Stimulated activated CD8-positive, alpha-beta memory T cell treated with anti-CD3 and anti-CD28 coated beads, Interleukin-15, amount 100 ng/mL, for 24 hours (primary cell): ENCODE measurements at places on chromosomes 16 and 17.

GRCh38 chr16:27364493-27365141 lies 37.4 kb upstream of the IL21R start:
- DNase-seq: no peak

- DNase-seq: no peak
Observed at GRCh38 chr17:64096037-64096436, 33.9 kb downstream of the ERN1 start.

- DNase-seq: no peak
Observed at GRCh38 chr17:76174037-76174436, 33.0 kb upstream of the FOXJ1 start.

DNA sequence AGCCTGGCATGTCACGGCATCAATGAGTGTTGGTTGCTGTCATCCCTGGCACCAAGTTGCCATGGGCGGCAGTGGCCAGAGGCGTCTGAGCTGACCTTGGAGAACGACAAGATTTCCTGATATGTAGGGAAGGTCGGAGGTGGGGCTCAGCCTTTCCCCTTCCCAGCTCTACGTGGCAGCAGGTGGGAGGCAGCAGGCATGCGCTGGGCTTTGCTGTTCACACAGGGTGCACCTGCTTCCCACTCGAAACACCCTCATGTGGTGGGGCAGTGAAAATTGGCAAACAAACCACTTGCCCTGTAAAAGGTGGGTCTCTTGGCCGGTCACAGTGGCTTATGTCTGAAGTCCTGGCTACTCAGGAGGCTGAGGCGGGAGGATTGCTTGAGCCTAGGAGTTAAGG lies 12.3 kb upstream of the TFAP4 start:
- no peak for DNase-seq

- DNase-seq: no peak
Observed at GRCh38 chr16:64773184-64773583, 348.7 kb downstream of the CDH11 start.

- DNase-seq: no peak
Observed at GRCh38 chr17:27918498-27918897, 25.3 kb upstream of the LYRM9 start.

GRCh38 chr16:69435977-69436820 lies 11.8 kb downstream of the CYB5B start:
- DNase-seq: no peak

DNA sequence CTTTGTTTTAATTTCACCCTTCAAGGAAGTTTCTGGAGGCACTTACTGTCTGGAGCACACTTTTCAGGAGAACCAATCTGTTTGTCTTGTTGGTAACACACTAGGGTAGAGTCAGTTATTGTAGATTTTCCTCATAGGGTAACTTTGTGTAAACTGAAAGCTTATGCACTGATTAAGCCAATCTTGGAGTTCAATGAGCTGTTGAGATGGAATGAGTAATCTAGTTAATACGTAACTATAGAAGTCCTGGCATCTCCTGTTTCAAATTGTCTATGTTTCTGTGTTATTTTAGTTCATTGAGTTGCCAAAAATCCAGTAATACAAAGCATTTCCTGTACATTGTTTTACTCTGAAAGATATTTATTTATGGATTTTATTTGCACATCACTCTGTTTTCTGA lies 111.6 kb upstream of the HAS3 start:
- DNase-seq: no peak

DNA sequence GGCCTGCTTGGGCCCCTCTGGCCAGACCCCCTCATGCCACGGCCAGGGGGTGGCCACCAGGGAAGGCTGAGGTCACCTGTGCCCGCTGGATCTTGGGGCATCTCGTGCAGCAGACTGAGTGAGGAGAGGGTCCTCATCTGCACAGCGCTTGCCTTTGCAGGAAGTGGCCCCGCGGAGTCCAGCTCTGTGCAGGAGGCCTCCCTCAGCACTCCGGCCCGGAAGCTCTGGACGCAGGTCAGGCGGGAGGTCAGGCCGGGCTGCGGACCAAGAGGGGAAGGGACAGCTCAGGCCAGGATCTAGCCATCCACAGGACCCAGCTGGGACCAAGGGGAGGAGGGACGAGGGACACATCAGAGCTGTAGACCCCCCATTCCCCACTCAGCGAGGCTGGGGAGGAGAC lies 72.4 kb downstream of the LITAF start:
- no peak for DNase-seq

DNA sequence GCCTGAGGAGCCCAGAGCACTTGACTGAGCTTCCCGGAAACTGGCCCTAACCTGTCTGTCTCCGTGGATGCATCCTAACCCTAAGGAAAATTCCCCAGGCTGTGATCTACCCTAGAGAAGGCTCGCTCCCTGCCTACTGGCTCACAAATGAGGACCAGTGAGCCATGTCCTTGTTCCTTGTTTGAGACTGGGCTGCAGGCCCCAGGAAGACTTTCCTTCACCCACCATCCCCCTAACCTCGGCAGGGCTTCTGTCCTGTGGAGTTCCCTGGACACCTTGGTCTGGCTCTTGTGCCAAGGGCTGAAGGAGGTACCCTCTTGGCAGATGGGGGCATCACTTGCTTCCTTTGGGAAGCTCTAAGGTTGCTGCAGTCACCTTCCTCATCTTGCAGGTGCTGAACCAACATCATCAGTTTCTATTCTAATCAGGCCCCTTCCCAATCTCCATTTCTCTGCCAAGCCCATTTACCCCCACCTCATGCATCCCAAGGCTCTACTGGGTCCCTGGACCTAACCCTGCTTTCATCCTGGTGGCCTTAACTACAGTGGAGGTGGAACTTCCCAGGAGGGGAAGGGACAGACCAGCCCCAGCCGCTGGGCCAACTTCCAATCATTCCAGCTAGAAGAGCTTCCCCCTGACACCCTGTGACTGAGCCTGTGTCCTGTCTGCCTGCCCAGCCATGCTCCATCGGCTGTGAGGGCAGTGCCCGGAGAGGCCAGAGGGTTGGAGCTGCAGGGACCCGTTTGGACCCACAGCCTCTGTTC lies 12.4 kb downstream of the RNF40 start:
- no peak for DNase-seq

DNA sequence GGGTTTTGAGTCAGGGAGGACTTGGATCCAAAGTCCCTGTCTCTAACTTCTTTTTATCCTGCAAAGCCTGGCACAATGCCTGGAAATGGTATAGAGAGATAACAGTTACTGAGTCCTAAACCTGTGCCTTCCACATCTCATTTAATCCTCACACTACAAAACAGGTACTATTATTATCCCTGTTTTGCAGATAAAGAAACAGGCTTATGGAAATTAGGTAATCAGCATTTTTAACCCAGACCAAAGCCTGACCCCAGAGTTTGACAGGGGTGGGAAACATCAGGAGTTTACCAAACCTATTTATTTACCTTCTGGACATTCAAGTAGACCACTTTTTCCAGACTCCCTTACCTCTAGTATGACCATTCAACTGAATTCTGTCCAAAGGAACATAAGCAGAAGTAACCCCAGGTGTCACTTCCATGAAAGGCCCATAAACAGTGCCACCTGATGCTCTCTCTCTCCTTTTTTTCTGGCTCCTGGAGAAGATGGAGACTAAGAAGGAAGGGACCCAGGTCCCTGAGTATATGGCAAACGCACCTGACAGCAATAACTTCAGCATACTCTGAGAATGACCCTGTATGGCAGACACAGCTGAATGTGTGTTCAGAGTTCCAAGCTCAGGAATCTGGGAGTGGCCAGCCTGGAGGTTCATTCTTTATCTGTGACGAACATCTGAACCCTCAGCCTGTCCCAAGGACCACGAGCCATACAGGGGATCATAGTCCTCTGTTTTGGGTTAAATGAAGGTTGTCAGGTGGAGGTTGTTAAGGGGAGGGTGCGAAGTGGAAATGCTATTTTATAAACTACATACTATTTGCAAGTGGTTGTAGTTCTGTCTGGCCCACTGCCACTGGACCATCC lies 62.7 kb downstream of the HLF start:
- no peak for DNase-seq

DNA sequence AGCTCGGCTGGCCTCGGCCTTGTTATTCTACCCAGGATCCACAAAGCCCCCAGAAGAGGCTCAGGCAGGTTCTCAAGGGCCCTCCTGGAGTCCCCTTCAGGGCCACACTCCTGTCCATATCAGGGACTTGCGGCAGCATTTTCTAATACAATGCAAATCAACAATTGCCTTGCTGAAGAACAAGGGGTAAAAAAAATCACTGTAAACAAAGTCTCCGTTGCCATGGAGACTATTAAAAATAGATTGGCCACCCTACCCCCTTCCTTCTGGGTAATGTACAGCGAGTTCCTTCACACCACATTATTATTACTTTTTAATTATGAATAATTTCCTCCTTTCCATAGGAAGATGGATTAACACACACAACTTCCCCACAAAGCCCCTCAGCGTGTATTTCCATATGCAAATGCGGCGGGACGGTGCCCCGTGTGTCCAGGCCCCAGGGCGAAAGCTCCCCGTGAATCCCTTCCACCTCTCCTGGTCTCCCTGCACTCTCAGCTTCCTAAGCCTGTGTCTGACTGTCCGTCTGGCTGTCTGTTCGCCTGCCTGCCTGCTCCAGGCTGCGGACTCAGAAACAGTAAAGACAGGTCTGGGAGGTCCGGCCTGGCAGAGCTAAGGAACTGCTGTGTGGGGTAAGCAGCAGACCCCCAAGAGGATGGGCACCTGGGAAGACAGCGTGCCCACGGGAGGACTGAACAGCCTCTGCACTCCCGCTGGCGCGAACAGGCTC lies 196.6 kb downstream of the RBFOX3 start:
- no peak for DNase-seq

DNA sequence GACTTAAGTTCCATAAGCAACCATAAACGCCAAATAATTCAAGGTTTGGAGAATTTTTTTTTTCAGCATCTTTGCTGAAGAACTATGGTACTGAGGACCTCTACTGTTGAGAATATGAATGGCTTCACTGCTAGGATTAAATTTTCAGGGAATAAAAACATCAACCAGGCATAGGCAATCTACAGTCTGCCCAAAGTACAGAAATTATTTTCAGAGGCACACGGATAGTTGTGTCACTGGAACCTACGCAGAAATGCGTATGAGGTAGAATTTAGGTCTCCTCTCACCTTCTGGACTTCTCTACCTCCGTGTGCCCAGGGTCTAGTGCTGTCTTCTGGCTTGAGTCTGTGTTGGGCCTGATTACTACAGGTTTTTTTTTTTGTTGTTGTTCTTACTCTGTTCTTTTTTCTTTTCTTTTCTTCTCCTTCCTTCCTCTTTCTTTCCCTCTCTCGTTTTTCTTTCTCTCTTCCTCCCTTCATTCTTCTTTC lies 39.7 kb downstream of the NACA2 start:
- DNase-seq: no peak

- DNase-seq: no peak
Observed at GRCh38 chr17:41340494-41340893, 10.1 kb downstream of the KRT33A start.

GRCh38 chr16:10300905-10301304 lies 85.0 kb upstream of the ATF7IP2 start:
- no peak for DNase-seq

GRCh38 chr16:27774779-27775178 lies 224.8 kb downstream of the KATNIP start:
- no peak for DNase-seq

GRCh38 chr16:87492291-87492630 lies 563 bp downstream of the ZCCHC14 start:
- DNase-seq: no peak

DNA sequence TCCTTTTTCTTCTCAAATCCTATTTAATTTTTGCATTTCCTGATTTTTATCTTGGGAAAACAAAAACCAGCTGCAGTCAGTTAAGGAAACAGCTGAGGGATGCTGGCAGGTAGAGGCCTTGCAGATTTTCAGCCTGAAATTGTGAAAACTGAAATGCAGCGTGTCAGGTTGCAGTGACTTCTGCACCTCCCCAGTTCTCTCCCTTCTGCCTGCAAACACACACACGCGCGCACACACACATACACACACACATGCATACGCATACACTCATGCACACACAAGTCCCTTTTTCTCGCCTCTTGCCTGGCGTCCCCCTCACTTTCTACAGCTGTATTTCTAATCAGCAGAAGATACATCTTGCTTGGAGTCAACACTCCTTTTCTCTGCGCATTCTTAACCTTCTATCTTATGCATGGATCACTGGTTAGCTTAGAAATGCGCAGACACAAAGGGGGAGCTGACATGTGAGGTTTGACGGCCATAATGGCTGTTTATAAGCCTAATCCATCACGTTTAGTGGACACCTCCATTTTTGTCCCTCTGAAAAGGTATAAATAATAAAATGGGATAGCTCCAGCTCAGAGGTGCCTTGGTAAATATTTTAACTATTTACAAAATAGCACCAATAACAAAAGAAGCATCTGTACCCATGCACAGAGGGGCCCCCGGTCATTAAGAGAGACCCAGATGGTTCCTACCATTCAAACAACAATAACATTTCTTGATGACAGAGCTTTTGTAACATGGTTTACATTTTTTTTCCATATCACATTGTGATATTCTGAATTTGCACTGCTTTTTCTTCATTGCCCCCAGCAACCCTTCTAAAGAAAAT lies 392.1 kb upstream of the SALL1 start:
- DNase-seq: no peak

DNA sequence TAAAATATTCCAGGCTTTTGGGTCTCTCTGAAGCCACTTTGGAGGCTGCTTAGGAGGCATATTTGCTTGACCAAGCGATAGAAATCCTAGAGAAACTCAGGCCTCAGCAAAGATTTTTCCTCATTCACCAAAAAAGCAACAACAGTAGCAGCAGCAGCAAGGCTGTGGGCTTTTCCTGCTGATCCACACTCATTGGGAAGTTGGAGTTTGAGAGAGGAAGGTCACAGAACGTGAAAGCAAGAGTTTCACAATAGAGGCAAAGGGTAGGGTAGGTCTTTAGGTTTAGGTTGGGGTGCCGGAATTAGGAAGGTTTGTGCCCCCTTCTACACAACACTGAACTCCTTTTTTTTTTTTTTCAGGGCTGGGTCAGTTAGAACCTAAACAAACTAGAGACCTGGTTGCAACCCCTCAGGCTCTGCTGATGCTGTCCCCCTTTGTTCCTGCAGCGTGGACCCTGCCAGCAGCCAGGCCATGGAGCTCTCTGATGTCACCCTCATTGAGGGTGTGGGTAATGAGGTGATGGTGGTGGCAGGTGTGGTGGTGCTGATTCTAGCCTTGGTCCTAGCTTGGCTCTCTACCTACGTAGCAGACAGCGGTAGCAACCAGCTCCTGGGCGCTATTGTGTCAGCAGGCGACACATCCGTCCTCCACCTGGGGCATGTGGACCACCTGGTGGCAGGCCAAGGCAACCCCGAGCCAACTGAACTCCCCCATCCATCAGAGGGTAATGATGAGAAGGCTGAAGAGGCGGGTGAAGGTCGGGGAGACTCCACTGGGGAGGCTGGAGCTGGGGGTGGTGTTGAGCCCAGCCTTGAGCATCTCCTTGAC lies 2.0 kb downstream of the TMUB2 start:
- DNase-seq: no peak

DNA sequence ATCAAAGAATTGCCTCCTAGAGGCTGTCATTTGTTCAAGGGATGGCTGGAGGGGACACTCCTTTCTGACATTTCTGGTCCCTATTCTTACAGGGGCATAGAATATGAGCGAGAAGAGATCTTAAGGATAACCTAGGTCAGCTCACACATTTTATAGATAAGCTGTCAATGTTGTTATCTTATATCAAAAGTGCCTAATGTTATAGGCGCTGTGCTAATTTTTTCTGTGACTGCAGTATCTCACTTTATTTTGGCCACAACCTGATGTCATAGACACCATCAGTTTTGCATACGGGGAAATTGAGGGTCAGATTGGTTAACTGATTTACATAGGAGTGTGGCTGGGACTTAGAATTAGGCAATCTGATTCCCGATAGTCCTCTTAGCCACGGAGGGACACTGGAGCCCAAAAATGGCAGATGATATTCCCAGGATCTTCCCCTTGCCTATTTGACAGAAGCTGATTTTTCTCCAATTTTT lies 1.2 kb downstream of the CPD start:
- DNase-seq: no peak
